ENCODE measurements at places on chromosomes 2 and 18.

DNA sequence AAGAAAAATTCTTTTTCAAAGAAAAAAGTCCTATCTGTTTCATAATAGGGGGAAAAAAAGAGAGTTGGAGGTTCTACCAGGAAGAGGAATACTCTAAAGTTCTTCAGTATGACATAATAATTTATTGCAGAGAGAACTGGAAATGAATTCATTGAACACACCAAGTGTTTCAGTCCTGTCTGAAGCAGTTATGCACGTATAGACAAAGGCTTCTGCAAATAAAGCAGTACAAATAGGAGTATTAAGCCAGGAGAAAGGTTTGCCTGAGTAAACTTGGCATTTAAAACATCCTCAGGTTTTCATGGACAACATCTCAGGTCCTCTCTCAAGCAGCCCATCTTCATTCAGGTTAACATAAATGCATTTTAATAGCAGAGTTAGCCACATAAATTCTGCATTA is 141.6 kb downstream of the CCDC148 start:
- DNase-seq, result no peak

- DNase-seq, result no peak
Measured at GRCh38 chr2:177201919-177202346, 10.7 kb upstream of the HNRNPA3 start.

DNA sequence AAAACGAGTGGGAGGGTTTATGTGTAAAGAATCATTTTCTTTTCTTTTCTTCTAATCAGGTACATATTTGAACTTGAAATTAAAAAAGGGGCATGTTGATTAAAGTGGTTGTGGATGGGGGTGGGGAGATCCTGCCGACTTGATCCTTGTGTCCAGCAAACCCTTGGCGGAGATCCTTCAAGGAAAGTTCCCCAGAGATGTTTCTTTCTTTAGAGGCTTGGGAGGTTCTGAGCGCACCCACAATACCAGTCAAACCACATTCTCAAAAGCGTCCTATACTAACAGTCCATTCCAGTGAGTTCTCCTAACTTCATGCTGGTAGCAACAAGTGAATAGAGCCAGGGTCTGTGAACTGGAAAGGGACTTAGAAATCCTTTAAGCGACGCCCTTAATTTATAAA is 49.2 kb downstream of the MYCN start:
- no peak for DNase-seq

DNA sequence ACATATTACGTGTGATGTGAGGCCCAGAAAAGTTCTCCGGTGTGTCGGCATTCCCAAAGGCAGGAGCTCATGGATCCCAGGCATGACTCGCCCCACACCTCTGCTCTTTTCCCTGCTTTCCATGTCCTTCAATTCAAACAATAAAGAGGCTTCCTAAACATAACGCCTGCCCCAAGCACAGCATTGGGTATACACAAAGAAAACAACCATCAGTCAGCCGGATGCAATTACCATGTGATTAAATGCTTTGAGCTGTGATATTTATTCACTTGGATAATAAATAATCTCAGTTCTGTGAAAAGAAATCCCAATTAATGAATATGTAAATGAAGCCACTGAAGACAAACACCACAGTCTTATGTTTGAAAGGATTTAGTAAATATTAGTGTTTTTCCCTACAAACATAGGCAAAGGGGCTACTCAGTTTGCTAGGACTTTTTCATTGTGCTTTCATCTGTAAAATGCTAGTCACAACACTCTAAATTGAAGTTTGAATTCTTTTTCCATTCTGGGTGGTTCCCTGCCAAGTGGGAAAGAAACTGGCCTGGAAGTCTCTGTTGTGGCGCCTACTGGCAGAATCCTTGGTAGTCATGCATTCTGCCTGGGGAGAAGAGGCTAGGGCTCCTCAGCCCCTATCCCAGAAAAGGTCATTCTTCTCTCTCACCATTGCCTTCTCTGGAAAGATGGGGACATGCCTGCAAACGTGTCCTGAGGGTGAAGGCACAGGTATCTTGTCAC is 144.7 kb downstream of the COL6A3 start:
- no peak for DNase-seq

DNA sequence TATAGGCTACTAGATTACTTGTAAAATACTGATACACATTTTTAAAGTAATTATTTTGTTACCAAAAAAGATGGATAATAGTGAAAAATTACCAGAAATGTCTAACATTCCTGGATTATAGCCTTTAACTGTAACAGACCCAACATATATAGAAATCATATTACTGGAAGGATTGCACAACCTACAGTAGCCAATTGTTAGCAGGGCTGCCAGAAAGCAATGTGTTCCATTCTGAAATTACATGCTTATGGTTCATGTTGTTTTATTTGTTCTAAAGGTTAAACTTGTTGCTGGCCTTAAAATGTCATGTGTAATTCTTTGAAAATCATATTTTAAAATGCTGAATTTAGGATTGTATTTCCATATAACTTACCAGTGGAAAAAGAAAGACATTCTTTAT is 793.6 kb upstream of the ACVR2A start:
- DNase-seq, result no peak

DNA sequence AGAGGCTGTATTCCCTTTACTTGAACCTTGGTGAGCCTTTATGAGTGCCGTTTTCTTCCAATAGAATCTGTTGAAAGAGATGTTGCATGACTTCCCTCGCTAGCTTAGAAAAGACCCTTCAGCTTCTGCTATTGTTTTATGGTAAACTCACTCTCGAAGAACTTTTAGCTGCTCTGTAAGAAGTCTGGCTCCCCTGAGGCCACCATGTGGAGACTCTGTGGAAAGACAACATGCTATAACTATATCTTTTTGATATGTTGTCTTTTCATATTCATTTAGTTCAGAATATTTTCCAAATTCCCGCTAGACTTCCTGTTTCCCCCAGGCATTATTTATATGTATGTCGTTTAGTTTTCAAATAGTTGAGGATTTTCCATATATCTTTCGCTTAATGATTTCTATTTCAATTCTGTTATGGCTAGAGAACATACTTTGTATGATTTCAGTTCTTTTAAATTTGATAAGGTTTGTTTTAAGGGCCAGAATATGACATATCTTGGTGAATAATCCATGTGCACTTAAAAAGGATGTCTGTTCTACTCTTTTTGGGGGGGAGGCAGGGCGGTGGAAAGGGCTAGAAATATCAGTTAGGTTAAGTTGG is 64.1 kb downstream of the PTPN4 start:
- DNase-seq, result peak; percentile 29

DNA sequence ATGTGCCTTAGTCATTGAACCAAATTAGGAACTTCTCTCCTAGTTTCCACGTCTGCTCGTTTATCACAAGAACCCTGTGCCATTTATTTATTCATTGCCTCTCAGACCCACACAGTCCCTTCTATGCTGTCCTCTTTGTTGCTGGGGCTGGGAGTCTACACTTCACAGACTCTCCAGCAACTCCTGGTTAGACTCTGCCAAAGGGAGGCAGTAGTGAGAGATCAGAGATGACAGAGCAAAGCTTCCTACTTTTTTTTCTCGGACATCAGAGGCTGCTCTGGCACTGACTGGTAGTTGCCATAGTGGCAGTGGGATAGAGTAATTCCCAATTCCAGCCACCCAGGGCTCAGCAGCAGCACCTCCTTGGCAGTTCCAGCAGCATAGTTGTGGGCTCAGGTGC is 277.5 kb downstream of the BCL11A start:
- DNase-seq, result no peak

DNA sequence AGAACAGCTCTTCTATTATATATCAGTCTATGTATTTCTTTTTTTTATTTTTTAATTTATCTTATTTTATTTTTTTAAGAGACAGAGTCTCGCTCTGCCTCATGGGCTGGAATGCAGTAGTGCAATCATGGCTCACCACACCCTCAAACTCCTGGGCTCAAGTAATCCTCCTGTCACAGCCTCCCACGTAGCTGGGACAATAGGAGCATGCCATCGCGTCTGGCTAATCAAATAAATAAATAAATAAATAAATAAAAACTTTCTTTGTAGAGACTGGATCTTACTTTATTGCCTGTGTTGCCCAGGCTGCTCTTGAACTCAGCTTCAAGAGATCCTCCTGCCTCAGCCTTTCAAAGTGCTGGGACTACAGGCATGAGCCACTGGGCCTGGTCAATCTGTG is 117.0 kb downstream of the RBMS1 start:
- DNase-seq, result no peak

DNA sequence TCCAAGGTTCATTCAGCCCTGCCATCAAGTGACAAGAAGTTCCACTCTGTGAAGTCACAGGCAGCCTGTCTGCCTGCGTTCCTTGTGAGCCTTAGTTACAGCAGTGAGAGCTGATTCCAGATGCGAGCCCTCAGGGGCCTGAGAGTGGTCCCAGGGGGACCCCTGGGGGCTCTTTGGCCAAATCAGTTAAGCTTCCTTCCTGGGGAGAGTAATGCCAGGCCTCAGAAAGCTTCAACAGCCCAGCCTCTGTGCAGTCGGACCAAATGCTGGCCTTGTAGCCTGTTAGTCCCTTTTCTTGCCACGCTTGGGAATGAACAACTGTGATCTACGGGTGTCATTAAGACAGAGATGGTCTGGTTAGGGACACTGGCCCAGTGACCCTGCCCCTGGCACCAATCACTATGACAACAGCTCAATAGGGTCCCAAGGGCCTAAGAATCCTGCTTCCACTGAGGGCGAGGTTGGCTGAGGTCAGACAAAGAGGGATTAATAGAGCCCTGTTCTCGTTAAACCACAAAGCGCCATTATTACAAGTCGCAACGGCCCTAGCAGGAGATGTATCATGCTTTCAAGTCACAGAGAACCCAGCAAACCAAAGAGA is 50.9 kb downstream of the HS1BP3 start:
- DNase-seq, result peak; percentile 0

- DNase-seq, result no peak
Measured at GRCh38 chr18:72700961-72701710, 157.0 kb upstream of the CBLN2 start.

DNA sequence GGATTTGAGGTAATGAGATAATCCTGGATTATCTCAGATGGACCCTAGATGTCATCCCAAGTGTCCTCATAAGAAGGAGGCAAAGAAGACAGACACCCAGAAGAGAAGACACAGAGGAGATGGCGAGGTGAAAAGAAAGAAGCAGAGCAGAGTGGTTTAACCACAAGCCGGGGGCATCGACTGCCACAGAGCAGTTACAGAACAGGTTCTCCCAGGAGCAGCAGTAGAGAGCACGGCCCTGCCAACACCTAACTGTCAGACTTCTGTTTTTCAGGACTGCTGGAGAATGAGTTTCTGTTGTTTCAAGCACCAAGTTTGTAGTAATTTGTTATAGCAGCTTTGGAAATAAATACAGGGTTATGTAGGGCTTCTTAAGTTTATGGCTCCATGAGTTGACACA is 437.0 kb downstream of the THSD7B start:
- no peak for DNase-seq

DNA sequence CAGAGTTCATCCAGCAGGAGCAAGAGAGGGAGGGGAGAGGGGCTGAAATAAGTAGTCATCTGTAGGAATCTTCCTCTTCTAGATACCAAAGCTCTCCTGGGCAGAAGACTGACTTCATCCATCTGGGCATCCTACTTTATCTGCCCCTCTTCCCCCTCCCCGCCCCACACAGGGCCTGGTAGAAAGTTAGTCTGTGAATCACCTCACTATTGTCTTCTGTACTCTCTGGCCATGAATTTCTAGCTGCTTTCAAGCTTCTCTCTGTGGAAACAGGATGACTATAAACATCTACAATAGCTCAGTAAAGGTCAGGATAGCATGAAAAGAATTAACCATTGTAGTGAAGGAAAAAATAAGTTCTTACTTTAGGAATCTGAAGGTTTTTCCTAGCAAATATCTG is 47.7 kb upstream of the RNU4ATAC start:
- DNase-seq, result no peak

DNA sequence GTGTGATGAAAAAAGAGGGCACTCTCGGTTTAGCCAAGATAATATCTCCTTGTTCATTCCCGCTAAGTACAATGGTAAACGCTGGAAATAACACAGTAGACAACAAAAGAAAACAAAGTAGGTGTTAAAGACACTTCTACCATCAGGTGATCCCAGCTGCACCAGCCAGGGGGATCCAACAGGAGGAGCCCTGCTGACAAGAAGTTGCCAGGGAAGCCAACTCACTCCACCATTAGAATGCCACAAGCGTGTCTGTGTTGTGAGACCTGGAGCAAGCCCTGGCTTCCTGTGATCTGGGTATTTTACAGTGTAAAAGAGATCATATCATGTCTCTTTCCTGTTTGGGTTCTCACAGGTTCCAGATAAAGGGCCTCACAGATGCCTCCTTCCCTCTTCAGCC is 117.0 kb downstream of the GRB14 start:
- no peak for DNase-seq

- DNase-seq, result no peak
Measured at GRCh38 chr18:75199327-75199726, 9.6 kb downstream of the PTGR3 start.

- DNase-seq, result no peak
Measured at GRCh38 chr18:51192696-51193095, 4.8 kb downstream of the MEX3C start.

DNA sequence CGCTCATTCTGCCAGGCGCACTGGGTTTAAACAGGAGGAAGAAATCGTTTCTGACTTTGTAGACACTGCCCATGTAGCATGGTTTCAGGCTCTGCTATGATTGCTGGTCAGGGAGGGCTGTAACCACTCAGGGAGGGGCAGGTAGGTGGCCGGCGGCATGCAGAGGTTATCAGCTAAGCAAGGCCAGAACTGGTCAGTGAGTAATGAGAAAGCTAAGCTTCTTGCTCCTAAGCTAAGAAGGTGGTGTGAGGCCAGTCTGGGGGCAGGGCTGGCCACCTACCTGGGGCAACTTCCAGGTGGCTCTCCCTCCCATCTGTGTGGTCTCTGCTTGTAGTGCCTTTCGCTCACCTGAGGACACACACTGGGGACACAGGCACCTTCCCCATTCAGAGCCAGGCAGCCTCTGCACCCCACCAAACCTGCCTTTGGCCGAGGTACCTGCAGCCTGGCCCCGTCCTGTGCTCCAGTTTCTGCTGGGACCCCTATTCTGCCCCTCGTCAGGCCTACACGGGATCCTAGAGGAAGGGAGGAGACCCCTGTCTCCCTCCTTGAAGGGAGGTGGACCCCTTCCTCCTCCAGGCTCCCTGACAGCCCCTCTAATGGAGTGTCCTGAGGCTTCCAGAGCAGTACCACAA is 195.9 kb downstream of the SEPTIN10 start:
- no peak for DNase-seq

DNA sequence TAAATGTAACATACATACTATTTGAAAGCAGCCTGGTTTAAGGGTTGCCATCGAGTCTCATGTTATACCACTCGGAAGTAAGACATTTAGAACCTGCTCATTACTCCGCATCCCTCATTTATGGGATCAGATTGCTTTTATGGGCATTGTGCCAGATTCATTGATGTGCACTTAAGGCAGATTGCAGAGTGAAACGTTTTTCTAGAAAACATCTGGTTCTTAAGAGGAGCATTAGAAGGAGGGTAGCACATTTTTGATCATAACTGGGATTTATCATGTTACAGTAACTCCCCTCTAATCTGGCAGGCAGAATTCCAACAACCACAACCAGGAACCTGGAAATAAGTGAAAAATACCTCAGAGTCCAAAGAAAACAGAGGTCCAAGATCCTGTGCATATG is 74.2 kb upstream of the GALNT3 start:
- no peak for DNase-seq

GRCh38 chr18:77248873-77249568 is 627 bp upstream of the GALR1 start:
- no peak for DNase-seq

GRCh38 chr18:22167471-22168241 is 1.7 kb upstream of the GATA6 start:
- DNase-seq, result no peak

- DNase-seq, result no peak
Measured at GRCh38 chr2:75140288-75140687, 59.0 kb downstream of the TACR1 start.

- no peak for DNase-seq
Measured at GRCh38 chr18:13550418-13551304, 175.7 kb downstream of the FAM210A start.
